ENCODE measurements at places on chromosomes 5 and 9. TPM values are rescaled to one million over a fixed set of nuclear protein-coding genes. Genes with fewer than 3 reads are reported as not detected.

DNA sequence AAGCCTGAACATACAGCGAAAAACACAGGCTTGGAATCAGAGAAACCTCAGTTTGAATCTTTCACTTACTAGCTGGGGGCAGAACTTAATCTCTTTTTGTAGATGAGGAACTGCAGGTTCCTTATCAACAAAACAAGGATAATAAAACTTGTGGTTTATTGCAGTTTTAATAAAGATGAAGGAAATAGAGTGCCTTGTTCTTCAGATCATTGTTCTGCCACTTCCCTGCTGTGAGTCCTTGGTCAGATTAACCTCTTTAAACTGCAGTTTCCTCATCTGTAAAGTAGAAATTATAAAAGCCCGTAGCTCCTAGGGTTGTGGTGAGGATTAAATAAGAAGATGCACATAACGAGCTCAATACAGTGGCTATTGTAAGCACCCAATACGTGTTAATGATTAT is 57.4 kb downstream of the FEM1C start:
- no peak for DNase-seq

The MAST4 gene
- total RNA-seq, result 17.9 TPM

DNA sequence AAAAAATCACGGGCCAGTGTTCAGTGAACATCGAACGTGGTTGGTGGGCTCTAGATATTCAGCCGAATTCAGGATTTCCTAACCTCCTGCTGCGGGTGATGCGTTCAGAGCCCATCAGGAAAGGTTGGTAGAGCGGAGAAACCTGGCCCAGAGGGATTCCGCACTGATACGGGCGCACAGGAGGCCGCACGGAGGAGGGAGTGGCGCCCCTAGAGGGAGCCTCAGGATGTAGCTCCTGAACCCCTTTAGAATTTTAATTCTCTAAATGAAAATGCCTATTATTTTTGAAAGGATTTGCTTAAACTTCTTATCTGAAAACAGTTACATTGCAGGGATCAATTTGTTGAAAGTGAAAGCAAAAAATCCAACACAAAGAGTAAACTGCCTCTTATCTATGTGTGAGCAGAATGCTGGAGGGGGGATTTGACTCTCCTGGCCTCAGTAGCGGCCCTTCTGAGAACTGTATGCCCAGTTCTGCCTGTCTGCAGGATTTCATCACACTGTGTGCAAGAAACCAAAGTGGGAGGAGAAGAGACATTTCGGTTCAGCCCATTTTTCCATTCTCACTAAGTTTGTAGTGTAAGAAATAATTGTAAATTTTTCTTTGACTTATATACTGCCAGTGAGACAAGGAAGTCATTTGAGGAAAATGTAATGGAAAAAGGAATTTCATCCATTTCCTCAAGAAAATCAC is 75.9 kb downstream of the TENT4A start:
- DNase-seq, result no peak

GRCh38 chr5:174348311-174348981 is 302.9 kb downstream of the NSG2 start:
- no peak for DNase-seq

DNA sequence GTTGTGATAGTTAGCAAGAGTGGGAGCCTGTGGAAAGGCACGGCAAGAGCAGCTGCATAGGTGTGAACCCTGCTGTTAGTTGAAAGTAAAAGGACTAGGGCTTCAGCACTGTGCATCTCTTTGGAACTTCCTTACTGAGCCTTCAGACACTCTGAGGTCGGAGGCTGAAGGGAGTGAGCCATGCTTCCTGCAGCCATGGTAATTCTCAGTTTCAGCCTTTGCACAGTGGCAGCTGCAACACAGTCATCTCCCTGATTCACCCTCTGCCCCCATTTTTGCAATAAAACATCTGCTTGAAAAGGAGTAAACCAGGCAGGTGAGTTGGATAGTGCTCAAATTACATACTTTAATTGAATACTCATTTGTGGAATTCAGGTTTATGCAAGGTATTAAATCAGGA is 6.5 kb upstream of the TLE4 start:
- DNase-seq, result no peak

GRCh38 chr5:53339962-53340540 is 140.4 kb upstream of the FST start:
- DNase-seq, result no peak

- no peak for DNase-seq
These were observed 10.3 kb upstream of the QRFP start for GRCh38 chr9:130906735-130907416.

- no peak for DNase-seq
These were observed 77.2 kb downstream of the FBXL7 start for GRCh38 chr5:15577132-15577531.

DNA sequence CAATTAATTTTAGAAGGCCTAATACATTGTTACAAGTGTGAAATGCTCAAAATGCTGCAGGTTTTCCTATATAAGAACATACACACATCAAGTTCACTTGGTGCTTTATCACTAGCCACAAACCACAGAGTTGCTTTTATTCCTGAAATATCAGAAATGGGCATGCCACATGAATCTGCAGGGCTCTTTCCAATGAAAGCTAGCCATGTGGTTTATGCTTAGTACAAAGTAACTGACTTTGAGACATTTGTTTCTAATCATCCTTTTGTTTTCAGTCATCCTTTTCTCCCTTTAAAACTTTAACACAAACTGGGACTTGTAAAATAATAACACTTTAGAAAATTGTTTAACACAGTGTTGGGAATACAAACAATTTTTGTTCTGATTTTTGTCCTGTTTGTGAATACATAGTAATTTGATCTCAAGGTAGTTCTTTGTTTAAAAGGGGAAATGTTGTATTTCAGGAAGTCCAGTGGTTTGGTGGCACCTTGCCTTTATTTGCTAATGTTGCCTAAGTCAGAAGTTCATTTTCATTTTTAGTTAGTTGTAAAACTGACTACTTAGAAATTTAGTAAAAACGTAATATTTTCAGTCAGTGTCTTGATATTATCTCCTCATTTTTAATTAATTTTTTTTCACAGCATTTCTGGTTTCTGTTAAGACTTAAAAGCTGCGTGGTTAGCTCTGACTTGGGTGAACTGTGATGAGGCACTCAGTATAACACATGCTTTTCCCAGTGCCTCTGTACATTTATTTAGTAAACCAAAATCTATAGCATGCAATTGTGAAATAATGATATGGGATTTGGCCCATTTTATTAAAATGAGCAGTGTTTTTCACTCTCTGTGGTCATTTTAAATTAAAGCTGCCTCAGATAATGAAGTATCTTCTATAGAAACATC is 18.6 kb downstream of the PRDM6 start:
- DNase-seq, result no peak

DNA sequence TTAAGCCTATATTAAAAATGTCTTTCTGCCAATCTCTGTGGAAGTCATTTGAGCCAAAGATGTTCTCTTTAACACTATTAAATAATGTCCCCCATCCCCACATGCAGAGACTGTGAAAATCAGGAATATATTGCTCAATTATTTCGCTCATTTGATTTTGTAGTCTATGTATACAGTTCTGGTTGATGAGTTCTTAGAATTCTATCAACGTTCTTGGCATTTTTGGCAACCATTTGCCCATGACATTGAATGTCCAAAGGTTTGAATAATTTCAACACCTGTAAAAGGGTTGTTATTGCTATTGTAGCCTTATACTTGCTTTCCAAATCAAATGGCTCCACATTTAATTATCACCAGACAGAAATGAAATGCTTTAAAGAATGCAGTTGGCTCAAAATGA is 536.1 kb downstream of the CAAP1 start:
- DNase-seq, result no peak

The CATSPER3 gene
- not detected for total RNA-seq

The ADAMTS6 gene
- total RNA-seq, result 0.78 TPM

GRCh38 chr5:8176101-8176693 is 307.2 kb downstream of the MTRR start:
- no peak for DNase-seq

The TMEM250 gene
- 47.1 TPM for total RNA-seq

DNA sequence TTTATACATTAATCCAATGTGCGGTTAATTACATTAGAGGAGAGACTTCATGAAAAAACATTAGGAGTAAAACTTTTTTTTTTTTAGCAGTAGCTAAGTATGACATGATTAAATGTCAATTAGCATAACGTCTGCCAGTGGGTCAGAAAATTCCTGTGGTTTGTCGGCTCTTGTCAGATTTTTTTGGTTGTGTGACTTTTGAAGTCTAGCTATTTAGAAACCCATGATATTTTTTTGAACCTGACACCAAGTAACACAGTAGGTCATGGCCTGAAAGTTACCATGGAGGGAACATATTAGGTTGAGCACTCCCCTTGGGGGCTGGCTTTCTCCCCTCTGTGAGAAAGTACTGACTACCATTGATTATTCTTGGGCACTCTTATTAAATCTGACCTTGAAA is 84.8 kb upstream of the ALDH1A1 start:
- no peak for DNase-seq

The LVRN gene
- total RNA-seq, result 2.0 TPM

DNA sequence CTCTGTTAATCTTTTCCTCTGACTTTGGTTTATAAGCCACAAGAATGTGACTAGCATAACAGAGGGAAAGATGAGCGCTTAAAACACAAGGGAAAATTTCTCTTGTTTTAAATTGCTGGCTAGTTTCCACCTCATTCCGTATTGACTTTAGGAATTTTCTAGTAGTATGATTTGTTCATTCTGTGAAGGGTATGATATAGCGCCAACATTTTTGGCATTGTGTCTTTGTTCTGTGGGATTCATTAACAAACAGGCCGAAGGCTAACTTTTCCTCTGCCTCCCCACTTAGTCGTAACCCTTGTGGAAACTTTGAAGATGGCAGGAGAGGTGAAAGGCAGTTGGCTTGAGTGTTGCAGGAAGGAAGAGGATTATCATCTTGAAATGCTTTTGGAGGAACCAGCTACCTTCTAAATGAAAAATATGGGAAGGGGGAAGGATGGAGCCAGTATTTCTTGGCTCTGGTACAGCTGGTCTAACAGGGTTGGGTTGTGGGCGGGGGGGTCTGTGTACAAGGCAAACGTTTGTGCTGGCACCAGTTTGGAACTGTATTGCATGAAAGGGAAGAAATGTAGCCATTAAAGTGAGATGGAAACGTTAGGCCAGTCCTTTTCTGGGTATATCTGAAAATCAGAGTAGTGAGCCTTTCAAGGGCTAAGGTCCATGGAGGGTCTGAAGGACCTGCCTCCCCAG is 21.5 kb upstream of the DMRT2 start:
- no peak for DNase-seq

- DNase-seq, result no peak
These were observed 176.6 kb upstream of the TBCA start for GRCh38 chr5:77952636-77953212.

DNA sequence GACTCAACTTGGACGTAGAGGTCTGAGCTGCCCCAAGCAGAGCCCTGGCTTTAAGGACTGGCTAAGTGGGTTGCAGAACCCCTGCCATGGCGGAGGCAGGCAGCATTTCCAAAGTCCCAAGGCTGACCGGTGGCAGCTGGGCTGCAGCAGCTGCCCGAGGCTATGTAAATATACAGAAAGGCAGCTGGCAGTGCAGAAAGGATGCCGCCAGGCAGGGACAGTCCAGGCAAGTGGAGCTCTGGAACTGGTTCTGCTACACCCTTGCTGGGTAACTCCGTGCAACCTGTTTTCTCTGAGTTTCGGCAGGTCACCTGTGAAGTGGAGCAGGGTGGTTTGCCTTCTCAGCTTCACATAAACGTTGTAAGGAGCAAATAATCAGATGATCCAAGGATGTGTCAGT is 46.0 kb downstream of the SHB start:
- DNase-seq, result peak; percentile 91

The PCDHA9 gene
- 1.3 TPM for total RNA-seq

DNA sequence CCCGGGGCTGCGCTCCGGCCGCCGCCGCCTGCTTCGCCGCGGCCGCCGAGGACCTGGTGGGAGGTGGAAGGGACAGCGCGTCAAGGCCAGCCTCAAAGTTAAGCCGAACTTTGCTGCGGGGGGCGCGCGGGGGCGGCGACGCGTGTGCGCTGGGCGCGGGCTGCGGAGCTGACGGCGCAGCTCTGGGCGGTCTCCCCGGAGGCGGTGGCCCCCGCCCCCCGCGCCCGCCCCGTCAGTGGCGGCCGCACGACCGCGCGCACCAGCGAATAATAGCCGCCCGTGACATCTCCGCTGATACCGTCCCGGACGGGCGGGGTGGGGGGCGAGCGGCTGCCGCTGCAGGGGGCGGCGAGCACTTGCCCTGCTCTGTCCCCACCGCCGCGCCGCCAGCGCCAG is 579 bp upstream of the FAM78A start:
- DNase-seq, result no peak

DNA sequence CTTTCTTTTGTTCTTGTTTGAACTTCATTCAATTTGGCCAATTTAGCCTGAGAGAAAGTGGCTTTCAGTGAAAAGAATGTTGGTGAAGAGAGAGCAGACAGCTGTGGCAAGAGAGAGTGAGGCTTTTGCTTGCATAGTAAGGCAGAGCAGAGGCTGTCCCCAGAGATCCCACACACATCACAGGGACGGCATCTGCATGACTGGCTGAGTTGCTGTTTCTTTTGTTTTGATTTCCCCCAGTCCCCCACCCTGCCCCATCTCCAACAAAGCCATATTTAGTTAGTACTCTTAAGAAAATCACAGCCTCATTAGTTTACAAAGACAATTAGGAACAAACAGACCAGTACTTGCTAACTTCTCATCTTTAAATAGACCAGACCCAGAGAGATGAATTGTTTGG is 363.9 kb upstream of the SEMA6A start:
- DNase-seq, result no peak

GRCh38 chr5:139982157-139982974 is 60.7 kb downstream of the NRG2 start:
- peak; percentile 50 for DNase-seq

GRCh38 chr9:4550777-4551484 is 60.7 kb downstream of the SLC1A1 start:
- DNase-seq, result no peak

DNA sequence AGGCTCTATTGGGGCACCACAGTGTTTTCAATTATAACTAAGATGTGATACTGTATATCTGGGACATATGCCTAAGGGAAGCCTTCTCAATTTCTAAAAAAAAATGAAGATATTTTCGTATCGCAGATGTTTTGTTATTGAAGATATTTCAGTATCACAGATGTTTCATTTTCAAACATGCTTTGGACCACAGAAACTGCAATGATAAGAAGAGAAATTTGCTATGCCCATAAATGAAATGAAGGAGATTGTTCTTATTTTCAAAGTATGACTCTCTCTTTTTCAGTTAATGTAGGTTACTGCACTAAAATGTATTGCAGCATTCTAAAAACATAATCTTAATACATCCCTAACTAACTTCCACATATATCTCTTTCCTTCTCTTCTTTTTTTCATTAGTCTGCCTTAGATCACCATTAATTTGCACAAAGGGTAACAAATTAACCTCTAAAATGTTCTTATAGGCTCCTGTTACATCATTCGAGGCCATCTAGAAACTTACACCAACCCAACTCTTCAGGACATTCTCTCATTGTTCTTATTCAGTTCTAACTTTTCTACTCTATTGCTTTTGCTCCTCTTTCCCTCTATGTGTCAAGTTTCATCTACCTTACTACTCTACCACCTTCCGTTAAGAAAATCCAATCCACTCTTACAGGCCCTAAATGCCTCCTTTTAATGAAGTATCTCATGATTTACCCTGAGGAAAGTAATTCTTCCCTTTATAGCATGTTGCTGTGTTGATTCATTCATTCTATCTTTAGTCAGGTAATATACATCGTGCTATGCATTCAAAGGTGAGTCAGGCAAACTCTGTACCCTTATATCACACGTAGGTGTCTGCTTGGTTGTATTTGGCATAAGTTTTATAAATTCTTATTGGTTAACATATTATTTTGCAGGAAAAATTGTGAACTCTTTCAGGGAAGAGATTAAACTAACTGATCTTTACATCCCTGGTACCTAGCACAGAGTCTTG is 70.5 kb downstream of the ST8SIA4 start:
- no peak for DNase-seq

Data from body of pancreas (tissue), 4 donors.